ENCODE measurements at places on chromosomes 16 and 17. TPM values are rescaled to one million over a fixed set of nuclear protein-coding genes. Genes with fewer than 3 reads are reported as not detected.

DNA sequence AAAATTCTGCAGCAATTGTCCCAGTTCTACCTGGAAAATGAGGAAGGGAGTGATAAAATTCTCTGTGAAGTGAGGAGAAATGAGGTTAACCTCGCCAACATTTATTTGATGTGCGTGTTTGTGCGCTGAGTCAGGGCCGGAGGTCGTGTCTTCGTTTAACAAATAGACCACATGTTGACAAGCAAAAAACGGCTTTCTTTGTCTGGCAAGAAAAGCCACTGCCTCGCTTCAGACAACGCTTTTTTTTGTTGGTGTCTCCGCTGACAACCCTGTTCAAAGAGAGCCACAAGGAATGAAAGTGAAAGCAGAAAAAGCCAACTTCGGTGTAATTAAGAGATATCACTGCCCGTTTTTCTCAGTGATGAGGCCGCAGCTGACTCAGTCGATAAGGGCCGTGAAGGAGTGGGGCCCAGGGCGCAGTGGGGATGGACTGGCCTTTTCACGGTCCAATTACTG lies 510.6 kb downstream of the CDH13 start:
- DNase-seq: peak; percentile 56

DNA sequence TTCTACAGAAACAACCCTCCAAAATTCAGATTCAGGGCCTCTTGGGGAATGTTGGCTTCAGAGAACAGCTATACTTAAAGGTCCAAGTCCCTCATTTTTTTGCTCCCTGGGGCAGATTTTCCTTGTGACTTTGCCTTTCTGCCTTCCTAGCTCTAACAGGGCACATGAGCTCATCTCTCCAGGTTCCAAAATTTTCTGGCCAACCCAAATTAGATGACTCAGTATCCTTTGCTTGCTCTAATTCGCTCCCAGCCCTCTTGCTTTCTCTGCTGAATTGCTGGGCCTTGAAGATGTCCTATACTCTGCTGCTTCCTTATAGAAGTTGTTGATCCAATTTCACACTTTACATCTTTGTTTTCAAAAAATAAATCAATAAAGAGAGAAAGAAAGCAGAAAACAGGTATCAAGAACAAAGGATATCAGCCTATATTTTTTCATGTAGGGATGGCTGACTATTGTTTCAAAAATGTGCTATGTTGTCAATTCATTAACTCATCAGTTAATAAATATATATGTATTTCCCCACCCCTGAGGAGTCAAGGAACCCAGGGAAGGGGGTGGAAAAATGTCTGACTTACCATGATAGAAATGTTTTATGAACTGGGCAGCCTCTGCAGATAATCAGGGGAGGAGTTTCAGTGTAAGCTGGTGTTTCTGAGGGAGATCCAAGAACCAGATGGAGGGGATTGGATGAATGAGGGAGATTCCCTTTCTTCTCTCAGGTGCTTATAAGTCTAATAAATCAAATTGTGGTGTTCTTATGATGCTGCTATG lies 1.0 kb upstream of the KRTAP4-2 start:
- peak; percentile 21 for DNase-seq

DNA sequence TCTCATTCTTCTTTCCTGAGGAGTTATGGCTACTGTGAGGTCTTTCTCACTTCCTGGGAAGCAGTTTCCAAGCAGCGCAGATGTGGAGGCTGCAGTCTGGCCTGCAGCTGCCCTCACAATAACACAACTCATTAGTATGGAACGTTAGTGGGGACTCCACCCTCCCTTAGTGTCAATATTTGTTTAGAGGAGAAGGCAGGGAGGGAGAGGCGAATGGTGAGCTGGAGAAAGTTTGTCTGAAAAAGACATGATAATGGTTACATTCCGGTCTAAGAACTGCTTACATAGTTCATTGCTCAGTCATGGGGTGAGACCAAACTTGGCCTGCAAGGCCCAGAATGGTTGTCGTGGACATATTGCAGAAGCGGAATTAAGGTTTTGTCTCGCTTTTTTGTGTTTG lies 170.2 kb downstream of the HS3ST3B1 start:
- peak; percentile 76 for DNase-seq

GRCh38 chr17:58577696-58578095 lies 63.3 kb upstream of the MTMR4 start:
- DNase-seq: peak; percentile 49

- DNase-seq: peak; percentile 85
These were observed 3.6 kb downstream of the CDC42EP4 start for GRCh38 chr17:73308017-73308823.

DNA sequence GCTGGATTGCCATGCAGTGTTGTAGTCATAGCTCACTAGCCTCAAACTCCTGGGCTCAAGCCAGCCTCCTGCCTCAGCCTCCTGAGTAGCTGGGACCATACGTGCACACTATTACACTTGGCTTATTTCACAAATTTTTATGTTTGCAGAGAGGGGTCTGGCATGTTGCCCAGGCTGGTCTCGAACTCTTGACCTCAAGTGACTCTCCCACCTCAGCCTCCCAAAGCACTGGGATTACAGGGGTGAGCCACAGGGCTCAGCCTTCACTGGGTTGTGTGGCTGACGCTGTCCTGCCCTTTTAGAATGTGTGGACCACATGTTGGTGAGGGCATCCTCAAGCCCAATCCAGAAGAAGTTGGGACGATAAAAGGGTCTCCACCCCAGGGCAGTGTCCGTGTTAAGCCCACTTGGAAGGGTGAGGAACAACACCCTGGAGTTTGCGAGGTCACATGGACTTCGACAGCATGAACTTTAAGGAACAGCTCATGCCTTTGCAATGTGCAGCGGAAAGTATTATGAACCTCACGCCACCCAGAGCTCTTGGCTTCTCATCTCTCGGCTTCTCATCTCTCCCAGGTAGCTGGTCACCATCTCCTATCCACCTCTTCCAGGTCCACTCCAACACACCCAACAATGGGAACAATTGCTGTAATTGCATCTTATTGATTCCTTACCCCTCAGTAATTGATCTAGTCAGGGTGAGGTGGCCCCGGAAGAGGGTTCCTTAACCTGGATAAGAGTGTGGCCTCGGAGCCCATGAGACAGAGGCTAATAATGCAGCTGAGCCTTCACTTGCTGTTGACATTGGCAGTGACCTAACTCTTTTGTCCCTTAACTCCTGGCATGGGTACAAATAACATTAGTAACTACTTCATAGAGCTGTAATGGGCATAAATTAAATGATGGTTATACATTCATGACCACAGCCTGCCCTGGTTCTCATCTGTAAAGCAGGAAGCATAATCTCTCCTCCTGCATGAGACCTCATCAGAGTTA lies 6.7 kb downstream of the FOXL1 start:
- DNase-seq: no peak

DNA sequence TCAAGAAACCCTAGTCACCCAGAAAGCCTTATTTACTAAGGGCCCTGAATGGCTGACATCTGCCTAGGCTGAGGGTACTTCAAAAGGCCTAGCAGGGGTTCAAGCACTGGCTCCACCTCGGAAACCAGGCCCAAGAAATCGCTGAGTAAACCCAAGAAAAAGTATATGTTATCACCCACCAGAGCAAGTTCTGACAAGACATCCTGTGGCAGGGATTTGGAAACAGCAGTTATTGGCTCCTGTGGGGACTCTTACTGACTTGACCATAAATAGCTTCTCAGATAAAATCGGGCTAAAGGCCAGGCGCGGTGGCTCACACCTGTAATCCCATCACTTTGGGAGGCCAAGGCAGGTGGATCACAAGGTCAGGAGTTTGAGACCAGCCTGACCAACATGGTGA lies 12.2 kb downstream of the ATP6V0D1 start:
- peak; percentile 79 for DNase-seq

GRCh38 chr16:86387468-86388440 lies 122.6 kb upstream of the FOXF1 start:
- DNase-seq: peak; percentile 8

GRCh38 chr17:81301195-81302144 lies 6.4 kb upstream of the SLC38A10 start:
- peak; percentile 21 for DNase-seq

DNA sequence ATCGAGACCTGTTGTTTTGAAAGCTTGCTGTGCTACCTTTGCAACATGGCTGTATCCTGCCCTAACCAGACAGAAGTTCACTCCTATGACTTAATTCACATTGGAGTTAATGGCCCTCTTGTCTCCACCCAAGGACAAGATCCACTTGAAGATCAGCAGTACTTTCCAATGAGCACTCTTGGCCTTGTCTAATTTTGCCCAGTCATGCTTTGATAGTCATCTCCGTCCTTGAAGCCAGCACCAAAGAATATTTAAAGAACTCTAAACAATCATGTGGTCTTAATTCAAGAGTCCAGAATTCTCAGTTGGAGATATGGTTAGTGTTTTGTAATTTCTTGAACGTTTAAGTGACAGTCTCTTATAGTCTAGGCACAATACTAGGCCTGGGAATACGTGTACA lies 775.6 kb upstream of the EEF2KMT start:
- DNase-seq: no peak

DNA sequence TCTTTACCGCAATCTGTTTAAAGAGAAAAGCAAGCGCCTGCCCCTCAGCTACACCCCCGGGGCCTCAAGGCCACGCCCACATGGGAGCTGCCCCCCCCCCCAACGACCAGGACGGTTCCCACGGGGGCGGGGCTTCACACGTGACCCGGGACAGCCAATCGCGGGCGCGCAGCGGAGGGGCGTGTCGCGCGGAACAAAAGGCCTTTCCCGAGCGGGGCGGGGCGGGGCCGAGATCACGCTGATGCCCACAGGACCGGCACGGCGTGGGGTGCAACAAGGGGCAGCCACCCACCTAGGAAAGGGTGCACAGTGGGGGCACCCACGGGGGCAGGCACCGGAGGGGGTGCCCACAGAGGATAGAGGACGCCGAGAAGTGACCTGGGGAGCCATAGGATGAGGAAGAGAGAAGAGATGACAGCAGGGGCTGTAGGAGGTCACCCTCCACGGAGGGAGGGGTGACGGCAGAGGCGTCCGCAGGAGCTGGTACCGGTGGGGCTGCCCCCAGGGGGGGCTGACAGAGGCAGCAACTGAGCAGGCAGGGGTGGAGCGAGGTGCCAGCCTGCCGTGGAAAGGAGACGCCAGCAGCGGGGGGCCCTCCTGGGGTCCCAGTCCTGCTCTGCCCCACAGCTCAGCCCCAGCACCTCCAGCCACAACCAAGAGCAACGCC lies 6.2 kb downstream of the UNKL start:
- DNase-seq: peak; percentile 41

GRCh38 chr16:16140537-16140936 lies 82.8 kb downstream of the ABCC6 start:
- DNase-seq: no peak

DNA sequence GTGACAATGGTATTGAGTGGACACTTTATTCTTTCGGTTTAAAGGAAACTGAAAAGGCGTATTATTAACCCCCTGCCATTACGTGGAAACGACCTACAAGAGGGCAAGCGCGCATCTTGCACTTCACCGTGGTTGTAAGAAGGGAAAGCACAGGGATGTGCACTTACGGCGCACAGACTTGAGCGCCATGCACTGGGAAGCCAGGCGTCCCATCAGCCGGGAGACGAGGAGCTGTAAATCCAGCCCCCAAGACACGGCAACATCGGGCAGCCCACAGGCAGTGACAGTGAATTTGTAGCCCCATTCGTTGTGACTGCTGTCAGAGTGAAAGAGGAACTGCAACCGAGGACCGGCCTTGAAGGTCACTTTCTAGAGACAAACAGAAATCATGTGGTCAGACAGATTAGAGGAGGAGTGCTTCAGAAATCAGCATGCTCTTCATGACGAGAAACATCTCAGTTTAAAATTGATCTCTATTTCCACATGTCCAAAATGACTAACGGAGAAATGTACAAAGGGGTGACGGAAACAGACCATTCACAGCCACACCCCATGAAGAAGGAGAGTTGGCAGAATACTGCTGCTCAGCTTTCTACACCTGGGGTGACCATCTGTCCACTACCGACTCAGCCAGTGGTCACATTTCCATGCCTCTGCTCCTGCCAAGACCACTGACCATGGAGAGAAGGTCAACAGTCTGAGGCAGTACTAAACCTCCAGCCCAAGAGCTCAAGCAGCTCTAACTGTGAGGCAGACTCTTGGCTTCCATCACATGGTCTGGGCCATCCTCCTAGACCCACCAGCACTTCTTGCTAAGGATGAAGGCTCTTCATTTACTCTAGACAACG lies 68.6 kb downstream of the ZZEF1 start:
- no peak for DNase-seq

DNA sequence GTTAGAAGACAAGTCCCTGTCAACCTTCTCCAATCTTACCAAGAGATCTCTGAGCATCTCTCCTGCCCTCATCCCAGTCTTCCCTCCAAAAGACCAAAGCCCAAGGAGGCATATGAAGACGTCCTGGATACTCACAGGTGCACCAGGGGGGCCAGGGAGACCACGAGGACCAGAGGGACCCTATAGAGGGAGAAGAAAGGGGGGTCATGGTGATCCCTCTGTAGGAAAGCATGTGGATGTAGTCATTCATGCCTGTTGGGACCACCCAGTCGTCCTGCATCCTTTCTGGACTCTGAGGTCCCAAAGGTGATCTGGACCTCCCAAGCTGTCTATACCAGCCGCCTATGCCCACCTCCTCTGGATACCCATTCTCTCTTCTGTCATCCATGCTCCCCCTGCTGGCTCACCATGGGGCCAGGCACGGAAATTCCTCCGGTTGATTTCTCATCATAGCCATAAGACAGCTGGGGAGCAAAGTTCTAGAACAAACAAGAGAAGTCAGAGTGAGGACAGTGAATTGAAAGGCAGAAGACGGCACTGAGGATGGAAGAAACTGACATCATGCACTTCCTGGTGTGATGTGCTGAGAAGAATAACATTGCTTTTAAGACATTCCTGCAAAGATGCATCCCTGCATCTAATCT lies 3.3 kb downstream of the COL1A1 start:
- peak; percentile 65 for DNase-seq

DNA sequence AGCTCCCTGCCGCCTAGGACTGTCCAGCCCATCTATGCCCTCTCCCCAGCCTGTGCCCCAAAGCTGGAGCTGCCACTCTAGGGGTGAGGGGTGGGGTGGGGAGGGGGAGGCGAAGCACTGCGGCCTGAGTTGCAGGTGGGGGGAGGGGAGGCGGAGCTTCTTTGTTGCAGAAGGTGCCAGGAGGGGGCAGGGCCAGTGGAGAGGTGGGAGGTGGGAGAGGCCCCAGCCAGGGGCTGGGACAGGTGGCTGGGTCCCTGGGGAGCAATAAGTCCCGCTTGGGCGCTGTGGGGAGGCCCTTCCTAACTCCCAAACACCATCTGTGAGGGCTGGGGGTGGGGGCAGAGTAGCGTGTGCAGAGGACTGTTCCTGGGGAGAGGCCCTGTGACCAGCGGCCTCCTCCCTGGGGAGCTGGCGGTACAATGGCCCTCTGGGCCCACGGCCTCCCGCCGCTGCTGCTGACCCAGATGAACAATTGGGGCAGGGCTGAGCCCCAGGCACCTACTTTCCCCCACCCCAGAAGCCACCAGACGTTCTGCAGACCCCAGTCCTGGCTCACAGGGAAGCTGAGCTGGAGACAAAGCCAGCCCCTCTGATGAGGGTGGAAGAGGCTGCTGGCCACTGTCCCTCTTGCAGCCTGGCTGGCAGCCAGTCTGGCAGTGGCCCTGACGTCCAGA lies 2.2 kb upstream of the NTN3 start:
- no peak for DNase-seq

IGSF6 gene
- 0.26 TPM for total RNA-seq

ITGB4 gene
- 297 TPM for total RNA-seq

SLC12A3 gene
- total RNA-seq: not detected

ADGRG1 gene
- total RNA-seq: 21.1 TPM

TBX4 gene
- not detected for total RNA-seq

SEPTIN12 gene
- total RNA-seq: not detected

MLX gene
- total RNA-seq: 28.3 TPM

ARHGAP44 gene
- 1.7 TPM for total RNA-seq
